ENCODE measurements at places on chromosomes 12 and 14. TPM values are rescaled to one million over a fixed set of nuclear protein-coding genes. Genes with fewer than 3 reads are reported as not detected.

FAM90A1 gene
- not detected for total RNA-seq

DNA sequence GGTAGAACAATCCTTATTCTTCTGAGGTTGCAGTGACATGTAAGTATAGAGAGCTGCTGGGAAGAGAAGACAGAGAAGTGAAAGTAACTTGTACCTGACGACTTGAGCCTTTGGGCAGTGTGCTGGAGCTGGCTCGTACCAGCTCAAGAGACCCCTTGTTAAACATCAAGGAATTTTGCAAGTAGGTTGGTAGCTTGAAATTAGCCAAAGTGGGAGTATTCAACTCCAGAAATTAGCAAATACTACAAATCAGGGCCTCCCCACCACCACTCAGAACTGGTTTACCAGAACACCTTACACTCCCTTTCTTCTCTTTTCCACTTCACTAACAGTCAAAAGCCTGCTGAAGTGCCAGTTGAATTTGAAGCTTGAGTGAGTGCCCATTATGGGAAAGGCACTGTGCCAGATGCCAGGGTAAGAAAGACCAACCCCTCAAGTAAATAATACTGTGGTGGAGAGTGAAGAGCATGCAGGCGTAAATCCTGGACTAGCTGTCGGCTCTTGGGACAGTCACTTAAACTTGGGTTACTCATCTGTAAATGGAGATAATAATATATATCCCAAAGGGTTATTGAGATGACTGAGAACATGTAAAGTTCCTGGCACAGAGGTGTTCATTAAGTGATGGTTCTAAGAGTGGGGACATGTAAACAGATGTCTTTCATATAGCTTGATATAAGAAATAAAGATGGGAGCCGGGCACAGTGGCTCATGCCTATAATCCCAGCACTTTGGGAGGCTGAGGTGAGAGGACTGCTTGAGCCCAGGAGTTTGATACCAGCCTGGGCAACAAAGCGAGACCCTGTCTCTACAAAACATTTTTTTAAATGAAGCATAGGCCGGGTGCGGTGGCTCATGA lies 27.0 kb upstream of the EID3 start:
- no peak for DNase-seq

DNA sequence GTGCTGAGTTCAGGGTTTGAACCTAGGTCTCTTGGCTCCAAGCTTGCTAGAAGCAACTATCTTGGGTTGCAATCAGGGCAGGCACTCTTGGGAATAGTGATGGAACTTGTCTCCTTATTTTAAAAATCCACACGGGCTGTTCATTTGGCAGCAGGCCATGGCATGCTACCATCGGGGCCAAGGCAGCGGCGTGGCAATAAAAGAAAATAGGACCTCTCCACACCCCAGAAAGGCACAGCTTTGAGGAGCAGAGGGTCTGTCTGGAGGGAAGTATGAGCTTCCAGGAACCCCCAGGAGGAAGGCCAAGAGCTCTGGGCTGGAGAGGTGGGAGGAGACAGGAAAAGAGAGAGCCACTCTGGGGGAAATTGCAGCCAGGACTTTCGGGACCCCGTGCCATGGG lies 15.3 kb downstream of the RPS6KL1 start:
- DNase-seq = no peak

PIWIL1 gene
- not detected for total RNA-seq

- DNase-seq = no peak
Observed at GRCh38 chr12:76020281-76020680, 11.3 kb downstream of the PHLDA1 start.

- no peak for DNase-seq
Observed at GRCh38 chr12:116864371-116865160, 16.7 kb downstream of the HRK start.

- DNase-seq = no peak
Observed at GRCh38 chr14:85093631-85094330, 436.2 kb upstream of the FLRT2 start.

- DNase-seq = no peak
Observed at GRCh38 chr14:84591827-84592445, 938.0 kb upstream of the FLRT2 start.

GRCh38 chr12:71955970-71956369 lies 17.3 kb downstream of the TPH2 start:
- no peak for DNase-seq

DNA sequence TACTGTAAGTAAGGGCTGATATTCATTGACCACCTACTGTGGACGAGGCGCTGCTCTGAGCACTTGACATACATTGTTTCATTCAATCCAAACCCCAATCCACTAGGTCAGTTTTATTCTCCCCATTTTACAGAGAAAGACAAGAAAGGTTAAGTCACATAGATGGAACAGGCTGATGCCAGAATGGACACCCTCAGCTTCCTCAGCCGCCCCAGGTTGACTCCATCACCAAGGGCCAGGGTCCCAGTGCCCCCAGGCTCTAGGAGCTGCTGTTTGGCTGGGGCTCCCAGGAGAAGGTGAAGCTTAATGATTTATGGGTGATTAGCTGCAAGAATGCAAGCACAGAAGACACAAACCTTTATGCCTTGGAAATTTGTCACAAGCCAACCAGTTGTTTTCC lies 671 bp upstream of the AQP2 start:
- no peak for DNase-seq

- DNase-seq = no peak
Observed at GRCh38 chr12:15196678-15197505, 24.3 kb downstream of the RERG start.

DNA sequence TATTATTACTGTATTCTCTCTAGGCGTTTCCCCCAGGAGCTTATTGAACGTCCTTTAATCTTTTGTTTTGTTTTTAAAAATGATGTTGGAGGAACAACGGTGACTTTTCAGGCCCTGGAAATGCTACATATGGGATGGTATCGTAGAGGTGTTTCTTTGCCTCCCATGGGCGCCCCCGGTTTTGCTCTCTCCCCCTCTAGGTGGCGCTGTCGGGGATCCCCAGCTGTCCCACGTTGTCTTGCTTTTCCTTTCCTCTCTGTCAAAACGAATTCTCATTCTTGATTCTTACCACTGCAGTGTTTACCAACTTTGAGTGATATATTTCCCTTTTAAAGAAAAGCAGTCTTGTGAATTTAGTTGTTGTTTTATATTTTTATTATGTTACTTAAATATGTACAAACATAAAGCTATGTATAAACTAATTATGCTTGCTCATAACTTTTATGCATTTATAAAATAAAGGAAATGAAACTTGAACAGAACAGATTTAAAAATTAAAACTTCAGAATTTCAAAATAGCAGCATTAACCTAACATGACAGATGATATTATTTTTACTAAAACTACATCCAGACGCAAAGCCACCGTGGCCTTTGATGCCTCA lies 171.9 kb downstream of the RGS6 start:
- no peak for DNase-seq

DNA sequence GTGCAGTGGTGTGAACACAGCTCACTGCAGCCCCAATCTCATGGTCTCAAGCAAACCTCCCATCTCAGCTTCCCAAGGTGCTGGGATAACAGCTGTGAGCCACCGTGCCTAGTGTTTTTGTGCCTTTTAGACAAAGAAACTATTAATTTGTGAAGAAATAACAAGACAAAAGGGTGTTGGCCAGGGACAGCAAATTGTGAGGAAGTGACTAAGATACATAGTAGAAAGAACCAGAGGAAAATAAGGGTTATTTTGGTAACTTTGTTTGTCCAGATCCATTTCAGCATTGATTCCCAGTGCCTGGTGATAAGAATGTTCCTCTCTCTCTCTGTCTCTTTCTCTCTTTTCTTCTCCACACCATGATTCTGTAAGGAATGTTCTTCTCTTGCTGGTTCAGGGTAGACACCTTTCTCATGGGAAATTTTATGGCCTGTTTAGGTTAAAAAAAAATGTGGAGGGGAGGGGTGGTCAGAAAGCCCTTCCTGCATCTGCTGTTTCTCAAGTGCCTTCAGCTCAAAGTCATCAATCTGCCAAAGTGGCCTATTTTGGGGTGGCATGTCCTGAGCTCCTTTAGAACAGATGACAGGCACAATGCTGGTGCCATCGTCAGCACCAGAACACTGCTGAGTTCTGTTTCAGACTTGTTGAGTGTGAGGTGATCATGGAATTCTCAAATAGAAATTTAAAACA lies 184.4 kb upstream of the EEA1 start:
- DNase-seq = no peak

SLCO1B1 gene
- total RNA-seq = 143 TPM

DNA sequence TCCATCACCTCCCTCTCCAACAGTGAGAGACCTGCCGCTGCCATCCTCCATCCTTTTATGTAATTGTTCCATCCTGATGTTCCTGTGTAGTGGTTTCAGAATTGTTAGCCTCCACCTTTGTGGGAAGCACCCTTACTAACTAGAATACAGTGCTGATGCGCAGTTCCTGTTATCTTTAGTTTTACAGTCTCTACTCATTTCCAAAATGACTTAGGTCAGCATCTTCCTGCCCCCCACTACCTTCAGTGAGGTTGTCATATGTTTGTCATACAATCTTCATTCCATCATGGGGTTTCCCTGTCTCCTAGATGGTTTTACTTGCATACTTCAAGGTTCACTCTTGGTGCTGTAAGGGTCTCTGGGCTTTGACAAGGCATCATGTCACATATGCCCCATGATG lies 69.8 kb downstream of the EML1 start:
- DNase-seq = no peak

DNA sequence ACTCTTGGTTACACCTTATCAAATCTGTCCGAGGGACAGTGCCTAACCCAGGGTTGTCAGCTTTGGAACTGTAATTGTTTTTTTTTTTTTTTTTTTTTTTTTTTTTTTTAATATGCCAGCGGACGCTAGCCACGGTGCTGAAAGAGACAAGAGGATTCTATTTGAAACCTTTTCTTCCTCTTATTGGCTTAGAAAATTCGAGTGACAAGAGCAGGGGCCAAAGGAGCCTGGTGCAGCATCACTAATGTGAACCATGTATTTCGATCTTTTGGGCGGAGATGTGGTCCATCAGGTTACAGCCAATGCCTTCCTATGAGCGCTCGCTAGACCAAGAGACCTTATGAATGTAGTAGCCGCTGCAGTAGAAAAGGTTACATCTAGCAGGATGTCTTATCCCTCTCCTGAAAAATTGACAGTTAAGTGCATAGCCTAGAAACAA lies 922 bp downstream of the PTPRR start:
- no peak for DNase-seq

GRCh38 chr12:57896434-57897201 lies 44.7 kb upstream of the ATP23 start:
- peak; percentile 77 for DNase-seq

DNA sequence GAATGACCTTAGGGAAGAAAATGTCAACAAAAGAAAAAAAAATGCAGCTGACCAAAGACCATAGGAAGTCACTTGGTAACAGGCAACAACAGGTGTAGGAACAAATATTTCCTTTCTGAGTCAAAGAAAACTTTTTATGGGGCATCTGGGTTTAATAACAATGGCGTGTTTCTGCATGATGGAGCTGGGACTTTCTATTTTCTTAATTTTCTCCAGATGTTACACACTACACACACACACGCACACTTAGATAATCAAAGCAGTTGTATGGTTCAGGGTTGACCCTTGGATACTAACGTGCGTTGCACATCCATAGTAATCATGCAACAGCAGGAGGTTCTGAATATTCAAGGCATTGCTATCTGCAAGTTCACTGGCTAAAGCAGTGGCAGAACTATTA lies 47.9 kb upstream of the NTF3 start:
- DNase-seq = no peak

STAT2 gene
- total RNA-seq = 95.5 TPM

DNA sequence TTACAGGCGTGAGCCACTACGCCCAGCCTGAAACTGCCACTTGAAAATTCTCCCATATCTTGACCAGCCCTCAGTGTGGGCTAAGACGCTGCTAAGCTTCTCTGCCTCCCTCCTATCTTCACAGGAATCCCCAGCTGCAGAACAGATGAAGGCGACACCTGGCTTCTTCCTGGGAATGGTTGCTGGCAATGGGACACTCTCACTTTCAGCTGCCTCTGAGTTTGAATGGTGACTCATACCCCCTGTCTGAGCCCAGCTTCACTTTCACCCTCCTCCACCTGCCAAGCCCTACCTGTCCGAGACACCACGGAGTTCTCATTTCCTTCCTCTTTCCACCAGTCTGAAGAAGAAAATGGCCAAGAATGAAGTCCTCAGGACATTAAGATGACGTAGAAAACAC lies 18.3 kb upstream of the VASH1 start:
- DNase-seq = no peak

DNA sequence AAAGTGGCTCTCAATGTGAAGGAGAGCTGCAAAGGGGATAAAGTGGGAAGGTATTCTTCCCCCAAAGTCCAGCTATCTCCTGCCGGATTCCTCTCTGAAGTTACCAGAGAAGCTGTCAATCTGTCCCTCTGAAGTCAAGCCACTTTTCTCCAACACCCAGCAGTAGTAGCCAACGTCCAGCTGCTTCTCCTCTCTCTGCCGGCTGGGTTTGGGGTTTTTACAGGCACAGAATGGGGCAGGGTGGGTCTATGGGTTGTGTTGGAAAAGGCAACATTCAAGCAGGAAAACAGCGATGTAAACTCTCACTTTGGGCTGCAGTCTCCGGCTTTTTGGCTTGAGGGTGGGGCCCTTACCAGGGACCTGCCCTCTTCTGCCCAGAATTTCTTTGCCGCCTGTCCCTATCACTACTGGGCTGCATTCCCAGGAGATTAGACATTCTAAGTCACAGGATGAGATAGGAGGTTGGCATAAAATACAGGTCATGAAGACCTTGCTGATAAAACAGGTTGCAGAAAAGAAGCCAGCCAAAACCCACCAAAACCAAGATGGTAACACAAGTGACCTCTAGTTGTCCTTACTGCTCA lies 16.3 kb downstream of the CAPZA3 start:
- DNase-seq = no peak

CCDC196 gene
- total RNA-seq = 4.0 TPM

- no peak for DNase-seq
Observed at GRCh38 chr12:27998658-27999057, 26.1 kb upstream of the PTHLH start.

EIF4B gene
- 184 TPM for total RNA-seq

NID2 gene
- total RNA-seq = 2.6 TPM

- no peak for DNase-seq
Observed at GRCh38 chr12:68560851-68561422, 49.8 kb upstream of the RAP1B start.

- no peak for DNase-seq
Observed at GRCh38 chr12:66692986-66693385, 14.1 kb upstream of the GRIP1 start.

GRCh38 chr12:1878695-1879094 lies 39.8 kb downstream of the CACNA2D4 start:
- no peak for DNase-seq

GRCh38 chr14:101234244-101234937 lies 326.9 kb upstream of the DIO3 start:
- peak; percentile 38 for DNase-seq

DNA sequence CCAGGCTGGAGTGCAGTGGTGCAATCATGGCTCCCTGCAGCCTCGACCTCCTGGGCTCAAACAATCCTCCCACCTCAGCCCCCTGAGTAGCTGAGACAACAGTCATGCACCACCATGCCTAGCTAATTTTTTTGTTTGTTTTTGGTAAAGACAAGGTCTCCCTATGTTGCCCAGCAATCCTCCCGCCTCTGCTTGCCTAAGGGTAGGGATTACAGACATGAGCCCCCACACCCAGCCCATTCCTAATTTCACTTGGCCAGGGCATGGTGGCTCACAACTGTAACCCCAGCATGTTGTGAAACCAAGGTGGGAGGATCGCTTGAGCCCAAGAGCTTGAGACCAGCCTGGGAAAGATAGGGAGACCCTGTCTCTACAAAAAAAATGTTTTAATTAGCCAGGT lies 9.1 kb downstream of the DAD1 start:
- DNase-seq = no peak
